Mesangial cell (primary cell): ENCODE measurements at places on chromosomes 3 and 15. TPM values are rescaled to one million over a fixed set of nuclear protein-coding genes. Genes with fewer than 3 reads are reported as not detected.

CPEB1 gene
- total RNA-seq = 0.65 and 1.4 TPM in 2 replicates

SAMD7 gene
- not detected in 2 replicates for total RNA-seq

SI gene
- not detected in 2 replicates for total RNA-seq

MKRN3 gene
- not detected in 2 replicates for total RNA-seq

PRRT3 gene
- 0.98 and 6.0 TPM in 2 replicates for total RNA-seq

CALML4 gene
- 0.81 and 2.0 TPM in 2 replicates for total RNA-seq

CPNE9 gene
- not detected in 2 replicates for total RNA-seq

SEMA3B gene
- 7.8 and 49.4 TPM in 2 replicates for total RNA-seq

GOLGA6L4 gene
- 0.25 and 0.49 TPM in 2 replicates for total RNA-seq

SERINC4 gene
- total RNA-seq = not detected in 2 replicates

ATP13A5 gene
- not detected in 2 replicates for total RNA-seq

DISP2 gene
- total RNA-seq = 0.33 and 0.38 TPM in 2 replicates

TMIE gene
- total RNA-seq = 0.13 TPM in 1 of 2 replicates, not detected in the other

GOLGA6L1 gene
- not detected in 2 replicates for total RNA-seq

NEK11 gene
- 2.0 and 4.3 TPM in 2 replicates for total RNA-seq

GOLGA8T gene
- total RNA-seq = not detected in 2 replicates

RTP3 gene
- not detected in 2 replicates for total RNA-seq

MST1 gene
- 6.0 and 61.0 TPM in 2 replicates for total RNA-seq

BCL6 gene
- 9.6 and 26.0 TPM in 2 replicates for total RNA-seq

PPP4R2 gene
- total RNA-seq = 21.3 and 21.8 TPM in 2 replicates

CP gene
- total RNA-seq = not detected in 2 replicates

RASGRF1 gene
- total RNA-seq = 0.16 and 0.38 TPM in 2 replicates
